ENCODE measurements at places on chromosomes 4 and X. TPM values are rescaled to one million over a fixed set of nuclear protein-coding genes. Genes with fewer than 3 reads are reported as not detected.

Gene FGF16
- not detected for total RNA-seq

Gene SPANXC
- not detected for total RNA-seq

Gene RASL11B
- total RNA-seq, result 23.3 TPM

Gene ATP8A1
- 9.3 TPM for total RNA-seq

Gene SHOX
- total RNA-seq, result not detected

Gene DNAAF6
- not detected for total RNA-seq

Gene PHEX
- total RNA-seq, result 0.67 TPM

Gene TMEM150C
- total RNA-seq, result 5.0 TPM

Measured in Caco-2 (cell line).